ENCODE measurements at places on chromosomes 2 and 18.
A peak's percentile ranks its signal among the peaks of the same experiment; 100 is the strongest.

- no peak for DNase-seq
These were observed 45.0 kb upstream of the TANK start for GRCh38 chr2:161115205-161115604.

DNA sequence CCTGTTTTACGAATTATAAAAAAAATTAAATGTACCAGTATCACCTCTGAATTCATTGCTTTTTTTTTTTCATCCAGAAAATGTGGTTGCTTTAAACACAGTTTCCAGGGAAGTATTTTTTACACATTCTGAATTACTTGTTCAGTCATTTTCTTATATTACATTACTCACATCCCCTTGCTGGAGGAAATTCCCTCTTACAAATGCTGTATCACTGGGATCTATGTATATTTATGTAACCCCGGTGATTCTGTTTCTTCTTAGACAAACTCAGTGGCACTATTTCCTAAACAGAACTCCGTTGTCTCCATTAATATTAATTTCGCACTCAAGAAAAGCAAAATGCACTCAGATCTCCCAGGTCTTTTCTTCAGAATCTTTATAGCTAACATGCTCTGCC lies 1078.5 kb upstream of the ZEB2 start:
- no peak for DNase-seq

DNA sequence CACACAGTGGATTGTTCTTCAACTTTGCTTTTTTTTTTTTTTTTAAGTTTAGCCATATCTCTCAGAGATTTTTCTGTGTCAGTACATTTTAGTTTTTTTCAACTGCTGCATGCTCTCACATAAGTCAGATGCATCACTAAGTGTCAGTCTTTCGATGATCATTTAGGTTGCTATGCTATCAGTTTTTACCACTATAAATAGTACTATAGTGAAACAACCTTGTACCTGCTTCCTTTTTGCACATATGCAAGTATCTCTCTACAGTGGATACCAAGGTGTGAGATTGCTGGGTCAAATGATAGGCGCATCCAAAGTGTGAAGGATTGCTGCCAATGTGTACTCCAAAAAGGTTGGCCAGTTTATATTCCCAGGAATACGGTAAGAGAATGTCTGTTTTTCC lies 33.5 kb upstream of the MAP4K3 start:
- DNase-seq, result no peak

DNA sequence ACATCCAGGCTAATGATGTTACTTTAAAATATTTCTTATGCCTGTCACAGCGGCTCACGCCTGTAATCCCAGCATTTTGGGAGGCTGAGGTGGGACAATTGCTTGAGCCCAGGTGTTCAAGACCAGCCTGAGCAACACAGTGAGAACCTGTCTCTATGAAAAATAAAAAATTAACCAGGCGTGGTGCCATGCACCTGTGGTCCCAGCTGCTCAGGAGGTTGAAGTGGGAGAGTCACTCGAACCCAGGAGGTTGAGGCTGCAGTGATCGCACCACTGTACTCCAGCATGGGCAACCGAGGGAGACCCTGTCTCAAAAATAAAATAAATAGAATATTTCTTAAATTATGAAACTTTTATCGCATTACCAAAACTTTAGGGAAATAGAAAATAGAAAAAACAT lies 28.1 kb upstream of the ACTR3 start:
- peak; percentile 20 for DNase-seq

- DNase-seq, result peak; percentile 21
These were observed 289.0 kb upstream of the TFPI start for GRCh38 chr2:187842978-187843847.
